ENCODE measurements at places on chromosomes 6 and 20.

GRCh38 chr20:56200456-56200855 is 48.1 kb upstream of the MC3R start:
- no peak for DNase-seq

- DNase-seq = no peak
Measured at GRCh38 chr6:3905945-3906845, 57.0 kb downstream of the FAM50B start.

GRCh38 chr6:5201271-5201670 is 59.5 kb downstream of the LYRM4 start:
- DNase-seq = no peak

- DNase-seq = no peak
Measured at GRCh38 chr6:45801471-45802289, 214.0 kb downstream of the CLIC5 start.

GRCh38 chr6:170210651-170211403 is 80.1 kb downstream of the DLL1 start:
- DNase-seq = no peak

DNA sequence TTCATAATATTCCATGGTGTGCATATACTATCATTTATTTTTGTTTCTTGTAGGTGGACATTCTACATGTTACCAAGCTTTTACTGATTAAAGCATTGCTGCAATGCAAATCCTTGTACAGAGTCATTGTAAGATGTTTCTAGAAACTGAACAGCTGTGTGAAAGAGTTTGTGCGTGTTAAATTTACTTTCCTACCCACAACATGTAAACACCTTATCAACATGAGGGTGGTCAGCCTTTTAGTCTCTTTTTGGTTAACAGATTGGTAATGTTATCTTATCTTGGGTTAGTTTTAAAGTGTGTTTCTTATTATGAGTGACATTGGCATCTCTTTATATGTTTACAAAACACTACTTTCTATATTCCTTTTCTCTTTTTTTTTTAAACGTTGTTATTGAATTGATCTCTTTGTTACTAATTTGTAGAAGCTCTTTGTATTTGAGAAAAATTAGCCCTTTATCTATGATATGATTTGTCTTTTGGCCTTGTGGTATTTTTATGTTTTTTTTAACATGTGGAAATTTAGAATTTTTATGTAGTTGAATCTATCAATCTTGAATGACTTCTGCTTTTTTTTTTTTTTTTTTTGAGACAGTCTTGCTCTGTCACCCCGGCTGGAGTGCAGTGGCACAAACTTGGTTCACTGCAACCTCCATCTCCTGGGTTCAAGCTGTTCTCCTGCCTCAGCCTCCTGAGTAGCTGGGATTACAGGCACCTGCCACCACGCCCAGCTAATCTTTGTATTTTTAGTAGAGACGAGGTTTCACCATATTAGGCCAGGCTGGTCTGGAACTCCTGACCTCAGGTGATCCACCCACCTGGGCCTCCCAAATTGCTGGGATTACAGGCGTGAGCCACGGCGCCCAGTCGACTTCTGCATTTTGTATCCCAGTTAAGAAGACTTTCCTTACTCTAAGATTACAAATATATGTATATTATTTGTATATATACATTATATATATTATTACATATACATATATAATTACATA is 112.1 kb downstream of the TCP11 start:
- DNase-seq = no peak

DNA sequence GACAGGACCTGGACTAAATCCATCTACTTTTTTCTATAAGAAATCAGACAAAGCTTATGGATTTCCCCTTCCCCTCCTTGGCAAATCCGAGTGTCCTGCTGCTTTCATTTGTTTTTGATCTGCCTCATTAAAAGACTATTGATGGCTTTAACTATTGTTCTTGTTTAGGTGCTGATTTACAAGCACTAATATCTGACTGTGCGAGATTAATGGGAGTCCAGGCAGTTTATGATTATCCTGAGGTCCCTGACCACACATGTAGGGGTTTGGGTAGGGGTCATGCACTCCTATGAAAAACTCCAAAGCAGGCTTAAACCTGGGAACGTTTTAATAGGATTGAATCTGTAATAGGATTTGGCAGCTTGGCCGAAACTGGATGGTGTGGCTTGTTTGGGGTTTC is 317.5 kb upstream of the POU3F2 start:
- no peak for DNase-seq

DNA sequence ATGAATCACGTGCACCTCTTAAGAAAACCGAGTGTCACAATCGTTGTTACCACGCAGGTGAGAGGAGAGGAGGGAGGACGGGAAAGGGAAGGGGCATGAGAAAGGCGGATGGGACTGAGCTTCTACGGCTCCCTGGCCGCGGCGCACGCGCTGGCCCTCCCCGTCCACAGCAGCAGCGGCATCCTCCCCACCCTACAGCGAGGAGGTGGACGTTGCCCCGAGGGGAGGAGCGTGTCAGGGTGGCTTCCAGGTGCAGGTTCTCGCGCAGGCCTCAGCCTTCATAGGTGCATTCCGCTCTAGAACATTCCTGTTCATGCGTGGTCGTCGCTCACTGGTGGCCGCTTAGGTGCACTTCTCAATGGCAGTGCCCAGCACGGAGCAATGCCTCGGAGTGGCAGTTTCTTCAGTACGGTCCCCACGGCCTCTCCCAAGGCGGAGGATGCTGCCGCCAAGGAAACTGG is 29.7 kb upstream of the AFDN start:
- DNase-seq = no peak
